Fibroblast of the aortic adventitia (primary cell): ENCODE measurements at places on chromosomes 12 and 14. TPM values are rescaled to one million over a fixed set of nuclear protein-coding genes. Genes with fewer than 3 reads are reported as not detected.
A peak's percentile ranks its signal among the peaks of the same experiment; 100 is the strongest.

DNA sequence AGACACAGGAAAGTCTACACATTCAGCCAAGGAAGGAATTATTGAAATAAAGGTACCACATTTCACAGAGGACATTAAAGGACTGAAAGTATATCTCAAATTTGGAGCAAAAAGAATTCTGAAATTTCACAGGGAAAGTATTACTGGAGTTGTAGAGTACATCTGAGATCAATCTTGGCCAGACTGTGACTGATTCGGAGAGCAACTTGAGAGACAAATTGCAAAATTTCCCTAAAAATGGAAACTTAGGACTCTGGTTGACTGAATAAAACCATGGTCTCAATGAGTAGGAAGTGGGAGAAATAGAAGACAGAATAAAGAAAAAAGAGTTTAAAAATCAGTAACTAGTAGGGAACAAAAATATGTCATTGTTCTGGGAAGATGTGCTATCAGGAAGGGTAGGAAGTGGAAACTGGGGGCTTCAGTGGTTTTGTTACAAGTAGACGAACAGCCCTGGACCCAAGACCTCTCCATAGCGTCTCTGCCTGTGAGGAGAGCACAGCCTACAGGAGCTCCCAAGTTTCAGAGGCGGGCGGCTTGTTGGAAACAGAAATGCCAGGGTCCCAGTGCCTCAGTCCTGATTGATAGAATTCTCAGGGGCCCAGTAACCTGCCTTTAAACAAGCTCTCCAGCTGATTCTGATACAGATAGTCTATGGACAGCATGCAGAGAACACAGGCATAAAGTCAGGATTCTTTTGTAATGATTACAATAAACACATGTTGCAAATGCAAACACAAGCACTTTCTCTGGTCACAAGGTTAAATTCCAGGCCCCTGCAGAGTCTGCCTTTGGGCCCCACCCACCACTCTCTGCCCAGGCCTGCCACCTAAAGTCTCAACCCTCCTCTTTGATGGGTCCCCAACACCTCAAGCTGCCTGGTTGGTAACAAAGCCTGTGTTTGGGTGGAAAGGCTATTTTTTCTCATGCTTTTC lies 63.1 kb downstream of the BBS10 start:
- DNase-seq, result peak; percentile 52

Gene HCAR1
- total RNA-seq, result 1.5 and 2.2 TPM in 2 replicates

GRCh38 chr12:62647586-62647985 lies 181.0 kb downstream of the MON2 start:
- peak; percentile 67 for DNase-seq

DNA sequence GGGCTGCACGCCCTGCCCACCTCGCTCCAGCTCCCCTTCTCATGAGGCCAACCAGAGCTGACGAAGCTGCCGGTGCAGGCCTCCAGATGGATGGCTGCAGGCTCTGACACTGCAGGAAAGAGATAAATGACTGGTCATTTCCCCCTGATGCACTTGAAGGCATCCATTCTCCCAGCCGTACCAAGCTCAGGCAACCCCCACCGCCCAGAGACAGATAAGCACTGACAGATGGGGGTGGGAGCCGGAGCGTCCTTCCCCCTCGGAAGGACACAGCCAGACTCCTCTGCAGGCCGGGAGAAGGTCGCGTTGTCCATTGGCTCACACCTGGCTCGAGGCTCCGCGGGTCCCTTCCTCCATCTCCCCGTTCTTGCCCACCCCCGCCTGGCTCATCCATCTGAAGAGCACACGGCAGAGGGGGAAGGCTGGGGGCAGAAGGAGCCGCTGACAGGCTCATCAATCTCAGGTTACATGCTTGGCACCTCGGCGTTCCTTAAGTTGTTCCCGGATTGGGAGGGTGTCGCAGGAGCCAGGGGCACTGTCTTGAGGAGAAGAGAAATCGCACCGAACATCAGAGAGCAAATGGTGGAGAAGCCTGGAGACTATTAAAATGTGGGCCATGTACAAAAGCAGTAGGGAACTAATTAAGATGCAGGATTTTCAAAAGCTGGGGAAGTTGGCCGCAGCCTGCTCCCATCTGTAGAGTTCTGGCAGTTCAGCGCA lies 151.6 kb downstream of the DPF3 start:
- no peak for DNase-seq

Gene GDF3
- not detected in 2 replicates for total RNA-seq

Gene AMDHD1
- total RNA-seq, result 0.63 TPM in 1 of 2 replicates, not detected in the other

GRCh38 chr14:84340938-84341337 lies 1189.0 kb upstream of the FLRT2 start:
- peak; percentile 1 for DNase-seq

- peak; percentile 74 for DNase-seq
Measured at GRCh38 chr12:29073631-29074239, 75.3 kb upstream of the FAR2 start.

DNA sequence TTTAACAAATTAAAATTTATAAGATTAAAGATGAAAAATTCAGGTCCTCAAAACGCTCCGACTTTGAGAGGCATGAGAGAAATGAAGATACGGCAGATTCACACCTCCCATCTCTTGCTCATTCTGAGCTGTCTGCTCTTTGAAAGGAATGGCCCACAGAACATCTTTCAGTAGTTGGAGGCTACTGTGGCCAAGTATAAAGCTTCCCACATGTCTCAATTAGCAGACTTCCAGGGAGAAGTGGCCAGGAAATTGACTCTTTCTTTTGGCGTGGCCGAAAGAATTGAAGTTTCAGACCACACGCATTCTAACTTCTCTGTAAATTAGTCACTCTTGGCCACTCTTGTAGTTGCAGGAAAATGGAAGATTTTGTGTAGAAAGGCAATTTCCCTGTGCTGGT lies 129.2 kb downstream of the DIP2B start:
- peak; percentile 83 for DNase-seq

DNA sequence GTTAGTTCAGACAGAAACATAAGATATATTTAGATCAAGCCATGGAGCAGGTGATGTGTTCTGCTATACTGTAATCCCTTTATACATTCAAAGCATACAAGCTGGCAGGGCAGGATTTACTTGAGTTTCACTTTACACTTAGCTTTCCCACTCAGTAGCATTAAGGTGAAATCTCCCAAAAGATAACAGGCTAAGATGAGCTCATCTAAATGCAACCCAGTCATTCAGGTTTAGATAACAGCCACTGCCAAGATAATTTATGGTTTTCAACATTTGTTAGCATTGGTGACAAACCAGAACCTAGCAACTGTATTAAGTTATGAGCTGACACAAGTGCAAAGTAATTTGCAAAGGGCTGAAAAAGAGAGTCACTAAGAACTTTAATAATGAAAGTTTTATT lies 925.1 kb upstream of the ATXN7L3B start:
- no peak for DNase-seq

GRCh38 chr12:79557690-79558315 lies 133.0 kb downstream of the PAWR start:
- peak; percentile 81 for DNase-seq

Gene MCRS1
- 45.5 and 48.7 TPM in 2 replicates for total RNA-seq

Gene YY1
- total RNA-seq, result 43.3 and 47.3 TPM in 2 replicates

DNA sequence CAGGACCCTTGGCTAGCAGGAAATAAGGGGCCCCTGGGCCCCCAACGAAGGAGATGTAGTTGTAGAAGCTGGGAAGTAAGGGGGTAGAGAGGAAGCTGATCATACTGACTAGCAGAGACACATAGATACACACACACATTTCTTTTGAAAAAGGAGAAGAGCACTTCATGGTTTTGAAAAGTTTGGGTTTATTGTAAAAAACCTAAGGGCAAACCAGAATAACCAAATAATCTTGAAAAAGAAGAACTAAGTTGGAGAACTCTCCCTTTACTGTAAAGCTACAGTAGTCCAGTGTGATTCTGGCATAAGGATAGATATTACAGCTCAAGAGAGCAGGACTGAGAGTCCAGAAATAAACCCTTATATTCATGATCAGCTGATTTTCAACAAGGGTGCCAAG lies 5.8 kb upstream of the HCAR3 start:
- DNase-seq, result no peak

DNA sequence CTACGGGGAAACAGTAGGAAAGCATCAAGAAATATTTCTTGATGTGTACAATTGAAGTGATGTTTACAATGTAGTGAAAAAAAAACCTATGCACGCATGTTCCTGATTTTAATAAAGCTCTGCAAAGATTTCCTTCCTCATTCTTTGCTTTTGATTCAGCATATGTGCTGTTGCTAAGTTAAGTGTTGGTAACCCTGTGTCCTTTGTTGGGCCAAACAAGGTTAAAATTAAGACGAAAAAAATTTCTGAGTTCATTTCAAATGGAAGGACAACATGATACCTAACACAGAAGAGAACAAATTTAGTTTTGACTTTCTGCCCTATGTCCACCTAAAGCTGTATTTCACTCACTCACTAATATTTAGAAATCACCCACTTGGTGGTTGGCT lies 62.8 kb downstream of the PPP2R5C start:
- DNase-seq, result no peak

GRCh38 chr12:46603776-46604456 lies 221.9 kb downstream of the SLC38A4 start:
- DNase-seq, result no peak

DNA sequence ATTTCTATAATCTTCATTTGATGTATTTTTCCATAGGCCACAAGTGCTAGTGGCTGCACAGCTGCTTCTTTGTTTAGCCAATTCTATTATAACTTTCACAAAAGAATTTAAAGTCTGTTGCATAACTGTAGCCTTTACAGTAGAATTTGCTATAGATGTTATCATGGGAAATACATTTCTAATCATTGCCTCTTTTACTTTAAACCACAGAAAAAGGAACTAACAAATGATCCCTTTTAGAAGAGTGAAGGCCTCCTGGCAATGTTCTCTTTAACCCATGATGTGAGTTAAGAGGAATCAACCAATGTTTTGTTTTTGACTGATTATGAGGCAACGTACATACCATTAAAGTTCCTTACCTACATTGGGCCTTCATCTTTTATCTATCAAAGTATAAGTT lies 68.8 kb downstream of the RPL10L start:
- no peak for DNase-seq

DNA sequence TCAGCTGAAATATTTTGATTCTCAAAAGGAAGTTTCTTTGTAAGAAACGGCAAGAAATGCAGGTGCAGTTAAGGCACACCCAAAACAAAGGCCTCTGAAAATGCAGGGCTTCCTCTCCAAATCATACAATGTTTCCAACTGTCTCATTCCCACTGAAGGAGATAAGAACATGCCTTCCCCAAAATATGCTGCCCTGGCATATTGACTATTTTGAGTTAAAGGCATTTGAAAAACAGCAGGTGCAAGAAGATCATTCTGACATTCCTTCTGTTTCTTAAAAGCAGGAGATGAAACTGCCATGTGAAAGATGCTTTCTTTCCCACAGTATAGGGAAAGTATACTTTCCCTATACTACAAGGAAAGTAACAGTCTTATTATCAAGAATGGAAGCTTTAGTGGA lies 33.4 kb upstream of the VASH1 start:
- no peak for DNase-seq

DNA sequence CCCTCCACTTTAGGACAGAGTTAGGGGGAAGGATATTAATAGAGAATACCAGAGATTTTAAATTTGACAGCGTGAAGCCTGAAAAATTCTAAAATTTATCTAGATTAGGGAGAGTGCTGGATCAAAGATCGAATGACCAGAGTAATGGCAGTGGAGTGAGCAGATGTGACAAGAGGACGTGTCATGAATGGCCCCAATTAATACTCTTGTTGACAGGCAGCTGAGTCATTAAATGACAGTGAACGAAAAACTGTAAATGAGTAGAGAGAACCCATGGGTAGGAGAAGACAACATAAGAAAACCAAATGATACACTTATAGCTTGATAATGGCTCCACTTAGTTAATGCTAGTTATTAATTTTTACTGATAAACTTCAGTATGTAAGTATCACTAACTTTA lies 73.9 kb upstream of the PLEKHA5 start:
- DNase-seq, result no peak

GRCh38 chr14:32018391-32019092 lies 58.6 kb upstream of the ARHGAP5 start:
- no peak for DNase-seq
